ENCODE measurements at places on chromosomes 7 and 10.

GRCh38 chr7:55214707-55215106, 150.4 kb upstream of the LANCL2 start:
- no peak for DNase-seq

DNA sequence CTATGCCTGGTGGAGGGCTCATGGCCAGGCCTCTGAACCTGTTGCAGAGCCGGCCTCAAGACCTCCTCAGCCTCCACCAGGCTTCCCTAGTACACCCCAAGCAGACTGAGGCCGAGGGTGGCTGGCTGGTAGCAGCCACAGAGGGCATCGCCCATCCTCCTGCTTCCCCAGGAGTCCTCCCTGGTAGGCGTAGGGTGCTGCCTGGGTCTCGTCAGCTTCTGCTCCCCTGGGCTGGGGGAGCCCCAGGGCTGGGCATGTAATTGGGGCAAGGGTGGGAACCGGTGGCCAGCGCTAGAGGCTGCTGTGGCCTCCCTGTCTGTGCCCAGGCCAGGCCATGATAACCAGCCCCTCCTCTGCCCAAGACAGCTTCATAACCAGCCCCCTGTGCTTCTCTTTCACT, 32.6 kb downstream of the TBATA start:
- DNase-seq, result no peak

DNA sequence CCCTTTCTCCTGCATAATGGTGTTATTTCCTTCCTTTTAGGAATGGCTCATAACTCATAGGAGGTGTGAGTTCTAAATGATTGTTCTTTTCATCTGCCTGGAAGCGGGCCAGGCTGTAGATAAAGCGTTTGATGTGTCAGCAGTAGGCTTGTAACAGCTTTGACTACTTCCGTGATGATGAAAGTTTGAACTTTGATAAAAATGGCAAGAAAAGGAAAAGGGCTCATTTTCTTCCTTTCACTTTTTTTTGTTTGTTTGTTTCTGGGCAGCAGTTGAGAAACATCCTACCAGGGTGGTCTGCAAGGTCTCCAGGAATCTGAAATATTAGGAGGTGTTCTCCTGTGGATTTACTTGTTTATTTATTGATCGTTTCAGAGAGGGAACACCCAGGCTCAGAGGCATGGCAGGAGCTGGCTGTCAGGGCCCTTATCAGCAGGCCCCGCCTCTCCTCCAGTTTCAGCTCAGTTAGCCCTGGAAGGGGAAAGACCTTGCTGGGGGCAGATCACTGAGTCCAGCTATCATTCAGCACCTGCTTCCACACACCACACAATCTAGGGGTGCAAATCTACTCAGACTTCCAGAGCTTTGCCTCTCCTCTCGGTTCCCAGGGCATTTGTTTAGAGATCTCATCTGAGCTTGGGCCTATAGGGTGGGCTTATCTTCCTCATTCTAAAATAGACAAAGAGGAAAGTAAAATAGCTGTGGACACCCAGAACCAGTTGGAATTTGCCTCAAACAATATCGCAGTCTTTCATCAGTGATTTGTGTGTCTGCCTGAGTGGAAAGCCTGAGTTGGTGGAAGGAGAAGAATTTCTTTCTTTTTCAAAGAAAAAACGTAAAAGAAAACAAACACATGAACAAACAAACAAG, 130.9 kb downstream of the BMPER start:
- DNase-seq, result no peak

DNA sequence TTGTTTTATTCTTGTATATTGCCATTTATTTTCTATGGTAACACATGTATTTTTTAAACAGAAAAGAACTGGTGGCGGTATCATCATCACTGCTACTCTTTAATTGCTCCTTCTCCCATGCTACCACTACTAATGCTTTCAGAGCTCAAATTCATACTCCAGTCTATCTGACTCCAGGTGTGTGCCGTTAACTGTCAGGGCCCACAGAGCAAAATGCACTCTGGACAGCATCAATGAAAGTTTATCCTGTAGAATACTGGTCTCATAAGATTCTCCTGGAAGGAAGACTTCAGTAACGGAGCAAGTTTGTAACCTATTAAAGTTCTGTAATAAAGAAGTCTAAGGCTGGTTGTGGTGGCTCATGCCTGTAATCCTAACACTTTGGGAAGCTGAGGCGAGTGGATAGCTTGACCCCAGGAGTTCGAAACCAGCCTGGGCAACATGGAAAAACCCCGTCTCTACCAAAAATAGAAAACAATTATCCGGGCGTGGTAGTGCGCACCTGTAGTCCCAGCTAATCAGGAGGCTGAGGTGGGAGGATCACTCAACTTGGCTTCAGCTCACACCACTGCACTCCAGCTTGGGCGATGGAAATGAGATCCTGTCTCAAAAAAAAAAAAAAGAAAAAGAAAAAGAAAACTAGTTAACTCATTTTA, 18.4 kb downstream of the ZNRF2 start:
- DNase-seq, result no peak

GRCh38 chr10:90819911-90820310, 37.9 kb downstream of the HTR7 start:
- no peak for DNase-seq

GRCh38 chr10:77692782-77693181, 55.2 kb upstream of the KCNMA1 start:
- DNase-seq, result no peak

DNA sequence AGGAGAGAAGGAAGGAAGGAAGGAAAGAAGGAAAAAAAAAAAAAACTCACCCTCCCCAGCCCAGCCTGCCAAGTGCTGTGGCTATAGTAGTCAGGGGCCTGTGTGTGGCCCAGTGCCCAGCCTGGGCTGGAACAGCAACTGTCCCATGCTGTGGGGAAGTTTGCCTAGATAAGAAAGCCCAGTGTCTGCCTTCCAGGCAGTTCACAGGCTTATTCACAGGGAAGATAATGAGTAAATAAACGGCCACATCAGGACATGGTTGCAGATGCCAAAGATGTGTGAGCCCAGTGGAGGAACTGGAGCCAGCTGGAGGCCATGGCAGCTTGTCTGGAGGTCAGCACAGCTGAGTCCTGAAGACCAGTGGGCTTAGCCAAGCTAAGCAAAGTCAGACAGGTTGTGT, 132.4 kb upstream of the FOXK1 start:
- DNase-seq, result no peak

DNA sequence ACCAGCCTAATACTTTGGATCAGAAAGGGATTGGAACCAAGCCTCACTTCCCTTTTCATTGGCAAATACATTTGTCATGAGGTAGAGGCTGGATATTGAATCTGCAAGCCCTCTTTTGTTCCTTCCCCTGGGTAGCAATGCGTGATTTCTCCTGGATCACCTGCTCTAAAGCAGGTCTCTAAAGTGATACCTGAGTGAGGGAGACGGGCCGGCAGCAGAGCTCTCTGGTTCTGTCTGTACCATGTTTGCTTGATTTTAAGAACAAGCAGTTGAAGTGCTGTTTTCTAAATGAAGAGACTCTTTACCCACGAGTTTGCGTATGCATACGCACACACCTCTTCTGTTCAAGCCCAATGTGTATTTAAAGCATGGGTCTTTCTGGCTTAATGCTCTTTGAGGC, 41.1 kb downstream of the GARS1 start:
- no peak for DNase-seq

DNA sequence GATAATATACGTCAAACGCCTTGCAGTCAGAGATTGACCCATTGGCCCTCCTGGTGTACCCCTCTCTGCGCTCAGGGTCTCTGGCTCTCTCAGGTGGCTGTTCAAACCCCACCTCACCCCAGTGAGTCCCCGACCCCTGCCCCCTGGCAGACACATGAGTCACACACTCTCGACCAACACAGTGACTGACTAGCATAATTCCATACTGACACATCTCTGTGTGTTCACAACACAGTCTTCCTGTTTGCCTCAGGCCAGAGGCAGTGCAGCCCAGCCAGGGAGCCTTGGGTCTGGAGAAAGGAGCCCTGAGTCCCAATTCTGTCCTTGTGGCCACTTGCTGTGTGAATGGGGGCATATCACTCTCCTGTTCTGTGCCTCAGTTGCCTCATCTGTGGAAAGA, 40.1 kb downstream of the PALD1 start:
- DNase-seq, result no peak

DNA sequence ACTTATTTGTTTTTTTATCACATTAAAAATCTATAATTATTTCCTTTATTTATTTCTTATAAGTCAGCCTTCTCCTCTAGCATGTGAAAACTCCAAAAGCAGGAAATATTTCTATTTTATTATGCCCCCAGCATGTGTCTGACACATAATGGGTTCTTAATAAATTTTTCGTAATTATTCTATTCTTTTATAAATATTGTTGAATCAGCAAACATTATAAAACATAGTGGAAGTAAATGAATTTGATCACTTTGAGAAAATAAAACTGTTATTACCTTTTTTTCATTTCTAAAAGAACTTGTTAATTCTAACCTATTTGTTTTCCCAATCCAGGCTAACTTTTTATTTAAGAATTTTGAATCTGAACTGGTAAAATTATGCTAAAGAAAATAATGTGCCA, 509.1 kb upstream of the PCDH15 start:
- DNase-seq, result no peak

DNA sequence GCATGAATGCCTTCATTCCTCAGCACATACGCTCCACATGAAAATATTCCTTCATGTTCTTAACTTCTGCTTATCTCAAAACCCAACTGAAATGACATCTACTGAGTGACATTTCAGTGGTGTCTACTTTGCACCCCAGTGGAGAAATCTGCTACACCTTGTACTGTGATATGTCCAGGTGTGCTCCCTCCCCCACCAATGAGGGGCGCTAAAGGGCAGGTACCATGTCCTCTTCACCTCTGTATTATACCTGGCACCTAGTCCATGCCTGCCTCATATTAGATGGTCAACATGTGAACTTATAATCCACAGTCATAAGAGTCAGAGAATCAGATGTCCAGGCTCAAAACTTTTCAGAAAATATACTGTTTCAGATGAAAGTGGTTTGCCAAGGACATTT, 2.1 kb downstream of the PAXIP1 start:
- DNase-seq, result no peak

GRCh38 chr10:20334559-20334958, 518.3 kb downstream of the PLXDC2 start:
- DNase-seq, result no peak

GRCh38 chr10:78980815-78981214, 88.0 kb upstream of the ZMIZ1 start:
- DNase-seq, result no peak

DNA sequence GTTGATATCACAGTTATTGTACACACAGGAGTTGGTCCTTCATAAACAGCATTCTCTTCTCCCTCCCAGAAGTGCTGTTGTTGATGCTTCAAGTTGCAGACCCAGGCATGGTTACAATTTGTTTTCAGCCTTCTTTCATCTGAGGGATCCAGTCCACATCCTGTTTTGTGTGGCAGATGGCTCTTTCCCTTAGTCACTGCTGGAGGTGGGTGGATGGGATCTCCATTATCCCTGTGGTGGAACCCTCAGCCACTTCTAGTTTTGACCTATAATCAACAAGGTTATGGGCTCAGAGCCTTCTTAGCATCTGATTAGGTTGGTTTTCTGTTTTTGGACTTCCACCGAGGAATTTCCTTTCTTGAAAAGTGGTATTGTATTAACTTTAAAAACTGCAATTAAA, 214.2 kb downstream of the SH2D4B start:
- no peak for DNase-seq

- DNase-seq, result no peak
Observed at GRCh38 chr7:108142675-108143259, 12.6 kb upstream of the LAMB4 start.

GRCh38 chr7:26910221-26910620, 45.8 kb upstream of the SKAP2 start:
- DNase-seq, result no peak

- no peak for DNase-seq
Observed at GRCh38 chr10:11433657-11434056, 177.8 kb downstream of the USP6NL start.

- no peak for DNase-seq
Observed at GRCh38 chr10:63866747-63867140, 345.5 kb downstream of the REEP3 start.

GRCh38 chr7:90759710-90760109, 163.6 kb downstream of the CDK14 start:
- no peak for DNase-seq

GRCh38 chr10:69858201-69858600, 56.5 kb downstream of the COL13A1 start:
- DNase-seq, result no peak

GRCh38 chr10:13887761-13888160, 301.0 kb downstream of the PRPF18 start:
- DNase-seq, result no peak

GRCh38 chr7:95238252-95238943, 85.9 kb downstream of the PON1 start:
- DNase-seq, result no peak

- no peak for DNase-seq
Observed at GRCh38 chr10:110860576-110861241, 11.0 kb upstream of the PDCD4 start.

DNA sequence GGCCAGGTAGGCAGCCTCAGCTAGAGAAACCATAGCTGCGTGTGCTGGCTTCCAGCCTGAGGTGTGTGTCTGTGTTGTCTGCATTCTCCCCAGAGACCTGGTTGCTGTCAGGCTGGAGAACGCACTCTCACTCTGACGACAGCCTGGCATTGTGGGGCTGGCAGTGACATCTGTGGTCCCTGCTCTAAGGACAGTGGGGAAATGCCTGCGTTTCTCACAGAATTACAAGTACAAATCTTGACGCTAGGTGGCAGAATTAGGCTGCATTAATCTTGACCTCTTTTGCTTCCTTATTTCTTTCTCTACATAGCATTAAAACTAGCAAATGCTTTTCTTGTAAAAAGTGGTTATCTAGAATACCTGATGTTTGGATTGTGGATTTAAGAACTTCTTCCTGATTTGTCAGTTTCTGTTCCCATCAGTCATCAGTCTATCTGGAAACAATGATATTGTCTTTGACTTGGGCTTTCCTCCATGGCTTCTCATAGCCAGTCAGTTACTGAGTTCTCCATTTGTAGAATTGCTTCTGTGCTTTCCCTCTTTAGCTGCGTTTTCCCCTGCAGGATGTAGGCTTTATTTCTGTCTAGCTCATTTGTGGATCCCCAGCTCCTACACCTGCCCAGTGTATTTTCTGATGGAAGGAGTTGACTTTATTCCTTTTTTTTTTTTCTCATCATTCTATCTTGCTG, 86.0 kb downstream of the FANK1 start:
- peak; percentile 40 for DNase-seq
